CD4-positive, alpha-beta T cell (primary cell): ENCODE measurements at places on chromosomes 1 and 21.
A peak's percentile ranks its signal among the peaks of the same experiment; 100 is the strongest.

GRCh38 chr1:247472035-247472434 lies 14.1 kb upstream of the OR2B11 start:
- no peak for DNase-seq

GRCh38 chr1:114512595-114513280 lies 1.7 kb upstream of the TRIM33 start:
- no peak for DNase-seq

- peak; percentile 93 for DNase-seq
Measured at GRCh38 chr1:160629286-160630210, 17.3 kb downstream of the SLAMF1 start.

GRCh38 chr21:19648391-19648790 lies 1244.8 kb upstream of the TMPRSS15 start:
- DNase-seq: no peak

DNA sequence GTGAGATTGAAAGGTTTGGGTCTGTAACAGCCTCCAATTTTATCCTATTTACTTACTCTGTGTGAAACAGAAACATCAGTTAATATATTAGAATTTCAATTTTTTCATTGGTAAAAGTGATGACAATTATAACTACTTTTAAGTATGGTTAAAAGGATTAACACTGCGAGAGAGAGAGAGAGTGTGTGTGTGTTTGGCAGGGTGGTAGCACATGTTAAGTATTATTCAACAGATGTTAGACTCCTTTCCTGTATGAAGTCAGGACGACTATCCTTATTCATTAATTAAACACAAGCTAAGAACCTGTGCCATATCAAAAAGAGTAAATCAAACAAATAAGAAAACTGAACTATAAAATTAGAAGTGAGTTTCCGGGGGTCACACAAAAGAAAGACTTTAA lies 662.5 kb downstream of the PLPP3 start:
- DNase-seq: no peak

DNA sequence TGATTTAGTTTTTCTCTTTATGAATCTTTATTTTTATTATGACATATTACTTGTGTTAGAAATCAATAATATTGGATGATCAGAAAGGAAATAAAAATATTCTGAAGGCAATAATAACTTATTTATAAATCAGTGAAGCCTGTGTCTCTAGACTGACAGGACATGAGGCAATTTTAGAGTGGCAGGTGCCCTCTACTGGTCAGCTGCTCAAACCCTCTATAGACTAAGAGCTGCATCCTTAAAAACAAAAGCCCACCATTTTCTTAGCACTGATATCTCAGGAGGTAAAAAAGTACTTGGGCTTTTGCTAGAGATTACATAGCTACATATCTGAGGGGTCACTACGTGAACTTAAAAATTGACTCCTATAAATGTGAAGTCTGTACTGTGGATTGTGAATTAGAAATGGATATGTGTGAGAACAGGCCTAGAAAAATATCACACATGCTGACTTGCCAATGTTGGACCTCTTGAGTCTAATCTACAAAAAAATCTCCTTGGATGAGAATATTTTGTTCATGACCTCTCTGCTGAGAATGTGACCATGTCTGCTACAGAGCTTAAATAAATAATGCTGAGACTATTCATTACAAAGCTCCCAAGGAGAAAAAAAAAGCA lies 597.9 kb upstream of the ADAMTS5 start:
- no peak for DNase-seq

DNA sequence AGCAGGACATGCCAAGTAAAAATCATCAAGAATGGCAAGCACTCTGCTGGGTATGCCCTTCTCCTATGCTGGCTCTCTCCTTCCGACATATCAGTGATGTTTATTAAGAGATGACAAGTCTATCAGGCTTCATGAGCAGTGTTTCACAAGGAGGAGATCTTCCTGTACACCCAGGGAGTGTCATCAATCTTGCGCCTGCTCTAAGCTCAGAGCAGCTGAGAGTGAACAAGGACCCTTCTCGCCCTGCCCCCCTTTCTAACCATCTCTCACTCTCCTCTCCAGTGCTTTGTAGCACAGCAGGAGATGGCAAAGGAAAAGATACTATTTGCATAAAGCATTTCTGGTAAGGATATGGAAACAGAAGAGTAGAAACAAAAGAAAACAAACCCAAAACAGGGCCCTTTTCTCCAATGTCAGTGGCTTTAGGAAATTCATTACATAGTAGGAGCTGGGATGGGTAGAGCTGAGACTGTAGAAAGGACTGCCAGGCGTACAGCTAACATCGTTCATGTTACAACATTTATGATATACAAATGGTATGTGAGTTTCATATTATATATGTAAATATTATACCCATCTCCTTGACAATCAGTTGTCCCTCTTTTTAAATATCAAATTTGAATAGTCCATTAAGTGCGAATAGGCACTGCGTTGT lies 201.7 kb downstream of the NUF2 start:
- DNase-seq: no peak

DNA sequence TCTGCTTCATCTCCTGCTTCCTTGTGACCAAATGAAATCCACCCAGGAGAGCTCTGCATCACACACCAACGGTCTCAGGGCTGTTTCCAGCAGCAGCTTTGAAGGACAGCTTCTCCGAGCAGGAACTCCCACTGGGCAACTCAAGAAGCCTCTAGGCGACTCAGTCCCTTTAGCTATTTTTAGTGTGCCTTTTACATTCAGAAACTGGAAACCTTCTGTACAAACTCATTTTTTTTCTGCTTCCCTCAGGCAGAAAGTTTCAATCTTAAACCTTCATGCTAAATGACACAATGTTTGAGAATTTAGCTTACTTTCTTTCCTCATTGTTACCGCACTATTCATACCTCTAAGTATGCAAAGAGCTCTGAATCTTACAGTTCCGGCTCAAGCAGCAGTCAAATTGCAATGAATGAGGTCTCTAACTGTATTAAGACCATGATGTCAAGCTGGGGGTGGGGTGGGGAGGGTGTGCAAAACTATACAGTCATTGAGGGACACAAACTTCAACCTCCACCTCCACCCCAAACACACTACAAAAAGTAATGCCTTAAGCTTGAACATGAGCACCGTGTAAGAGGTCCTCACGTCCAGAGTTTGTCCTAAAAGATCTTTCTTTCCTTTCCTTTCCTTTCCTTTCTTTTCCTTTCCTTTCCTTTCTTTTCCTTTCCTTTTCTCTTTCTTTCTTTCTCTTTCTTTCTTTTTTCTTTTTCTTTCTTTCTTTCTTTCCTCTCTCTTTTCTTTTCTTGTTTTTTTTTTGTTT lies 16.4 kb upstream of the TARBP1 start:
- no peak for DNase-seq

DNA sequence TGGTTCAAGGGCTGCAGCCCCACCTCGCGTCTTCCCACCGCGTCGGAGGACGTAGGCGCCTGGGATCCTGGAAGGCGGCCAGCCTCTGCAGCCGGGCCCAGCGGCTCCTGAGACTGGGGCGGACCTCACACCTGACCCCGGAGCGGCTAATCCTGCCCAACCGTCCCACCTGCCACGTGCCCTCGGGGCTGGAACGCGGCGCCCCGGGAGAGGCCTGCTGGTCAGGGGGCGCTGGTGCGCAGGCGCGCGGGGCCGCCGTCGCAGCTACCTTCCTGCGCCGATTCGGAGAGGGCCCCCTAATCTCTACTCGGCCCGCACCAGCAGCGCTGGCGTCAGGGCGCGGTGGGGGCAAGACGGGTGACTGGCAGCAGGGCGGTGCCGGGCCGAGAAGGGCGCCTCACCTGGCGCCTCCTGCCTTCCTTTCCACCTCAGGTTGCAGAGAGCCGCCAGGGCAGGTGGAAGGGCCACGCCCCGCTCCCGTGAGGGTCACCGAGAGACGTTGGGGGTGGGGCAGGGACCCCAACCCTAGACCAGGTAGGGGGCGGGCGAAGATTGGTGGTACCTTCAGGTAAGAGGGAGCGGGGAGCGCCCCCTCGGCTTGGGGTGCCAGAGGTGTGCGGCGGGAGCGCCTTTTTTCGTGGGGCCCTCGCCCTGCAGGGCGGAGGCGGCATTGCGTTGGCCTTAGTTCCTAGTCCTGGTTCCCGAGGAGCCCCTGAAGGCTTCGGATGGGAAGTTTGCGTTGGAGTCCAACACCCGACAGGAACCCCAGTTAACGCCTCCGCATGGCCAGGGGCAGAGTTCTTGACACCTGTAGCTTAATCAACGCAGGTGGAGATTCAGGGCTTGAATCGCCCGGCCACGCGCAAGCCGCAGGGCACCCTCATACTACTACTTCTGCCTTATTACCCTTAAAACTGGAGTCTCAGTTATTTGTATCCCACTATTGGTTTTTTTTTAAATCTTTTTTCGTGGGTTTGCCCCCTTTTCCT lies at the start of gene TDRD5:
Gene TDRD5, plus strand, starts transcription at position 241 of the 989 bp plus-strand sequence. CDS start 784 bp downstream, outside the sequence.
- DNase-seq: no peak

DNA sequence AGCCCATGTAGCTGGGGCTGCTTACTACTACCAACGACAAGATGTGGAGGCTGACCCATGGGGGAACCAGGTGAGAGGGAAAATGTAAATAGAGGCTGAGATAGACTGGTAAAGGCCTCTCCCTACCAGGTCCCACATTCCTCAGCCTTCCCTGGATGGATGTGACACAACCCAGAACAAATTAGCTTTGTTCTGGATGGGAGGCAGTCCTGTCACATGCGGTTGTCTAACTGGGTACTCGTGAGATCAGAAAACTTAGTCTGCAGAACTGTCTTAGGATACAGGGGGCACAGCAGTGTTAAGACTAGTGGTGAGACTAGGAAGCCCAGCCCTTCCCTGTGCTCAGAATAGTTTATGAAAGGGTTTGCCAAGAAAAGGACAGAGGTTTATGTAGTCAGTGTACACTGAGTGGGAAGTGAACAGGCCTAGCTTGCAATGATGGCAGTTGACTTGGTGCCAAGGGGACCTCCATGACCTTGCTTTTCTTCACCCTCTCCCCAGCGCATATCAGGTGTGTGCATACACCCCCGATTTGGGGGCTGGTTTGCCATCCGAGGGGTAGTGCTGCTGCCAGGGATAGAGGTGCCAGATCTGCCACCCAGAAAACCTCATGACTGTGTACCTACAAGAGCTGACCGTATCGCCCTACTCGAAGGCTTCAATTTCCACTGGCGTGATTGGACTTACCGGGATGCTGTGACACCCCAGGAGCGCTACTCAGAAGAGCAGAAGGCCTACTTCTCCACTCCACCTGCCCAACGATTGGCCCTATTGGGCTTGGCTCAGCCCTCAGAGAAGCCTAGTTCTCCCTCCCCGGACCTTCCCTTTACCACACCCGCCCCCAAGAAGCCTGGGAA lies 8.4 kb downstream of the MMACHC start:
- no peak for DNase-seq

- no peak for DNase-seq
Measured at GRCh38 chr1:205525495-205526285, 21.2 kb downstream of the CDK18 start.

DNA sequence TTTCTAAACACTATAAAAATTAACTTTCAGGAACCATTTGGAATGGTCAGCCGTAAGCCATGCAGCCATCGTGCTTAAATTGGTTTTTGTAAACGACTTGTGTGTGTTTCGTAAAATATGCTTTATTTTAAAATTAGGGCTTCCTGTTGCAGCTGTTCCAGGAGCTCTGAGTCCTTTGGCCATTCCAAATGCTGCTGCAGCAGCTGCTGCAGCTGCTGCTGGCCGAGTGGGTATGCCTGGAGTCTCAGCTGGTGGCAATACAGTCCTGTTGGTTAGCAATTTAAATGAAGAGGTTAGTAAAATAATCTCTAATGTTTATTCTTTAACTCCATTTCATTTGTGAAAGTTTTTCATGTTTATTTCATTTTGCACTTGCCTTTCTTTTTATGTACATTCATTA lies 83.1 kb downstream of the PTBP2 start:
- no peak for DNase-seq

GRCh38 chr1:243268751-243269460 lies 13.1 kb downstream of the SDCCAG8 start:
- DNase-seq: no peak

- DNase-seq: no peak
Measured at GRCh38 chr1:22296701-22297591, 154.0 kb upstream of the WNT4 start.

DNA sequence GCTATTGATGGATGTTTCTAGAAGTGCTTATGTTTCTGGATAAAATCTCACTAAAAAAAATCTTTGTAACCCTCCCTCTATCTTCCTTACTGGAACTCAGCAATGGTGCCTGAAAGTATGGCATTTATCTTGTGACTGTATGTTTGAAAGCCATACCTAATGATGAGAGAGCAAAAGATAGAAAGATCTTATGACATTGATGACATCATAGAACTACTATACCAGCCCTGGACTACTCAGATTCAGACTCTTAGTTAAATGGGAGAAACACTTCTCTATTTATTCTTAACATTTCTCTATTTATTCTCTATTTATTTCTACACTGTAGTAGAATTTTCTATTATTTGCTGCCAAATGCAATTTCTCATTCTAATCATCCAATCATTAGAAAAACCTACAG lies 32.7 kb upstream of the SYCP1 start:
- DNase-seq: no peak

- DNase-seq: no peak
Measured at GRCh38 chr1:61307422-61308142, 225.2 kb downstream of the NFIA start.

DNA sequence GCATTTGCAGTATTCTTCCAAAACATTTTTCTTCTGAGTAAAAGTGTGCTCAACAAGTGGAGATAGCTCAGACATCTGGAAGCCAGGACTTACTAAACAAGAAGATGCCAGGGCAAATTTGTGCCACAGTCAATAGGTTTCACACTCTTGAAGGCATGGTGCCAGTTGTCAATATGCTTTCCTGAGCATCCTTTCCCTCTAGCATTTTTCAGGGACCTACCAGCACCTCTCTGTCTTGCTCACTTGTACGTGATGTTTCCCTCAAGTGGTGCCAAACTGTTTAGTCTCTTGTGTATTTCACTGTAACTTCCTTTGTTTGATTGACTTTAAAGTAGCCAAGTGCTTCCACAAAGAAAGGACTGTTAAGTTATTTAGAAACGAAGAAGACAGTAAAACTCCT lies 194.0 kb upstream of the SGIP1 start:
- DNase-seq: no peak

- peak; percentile 78 for DNase-seq
Measured at GRCh38 chr1:24391882-24392603, 21.5 kb downstream of the STPG1 start.

DNA sequence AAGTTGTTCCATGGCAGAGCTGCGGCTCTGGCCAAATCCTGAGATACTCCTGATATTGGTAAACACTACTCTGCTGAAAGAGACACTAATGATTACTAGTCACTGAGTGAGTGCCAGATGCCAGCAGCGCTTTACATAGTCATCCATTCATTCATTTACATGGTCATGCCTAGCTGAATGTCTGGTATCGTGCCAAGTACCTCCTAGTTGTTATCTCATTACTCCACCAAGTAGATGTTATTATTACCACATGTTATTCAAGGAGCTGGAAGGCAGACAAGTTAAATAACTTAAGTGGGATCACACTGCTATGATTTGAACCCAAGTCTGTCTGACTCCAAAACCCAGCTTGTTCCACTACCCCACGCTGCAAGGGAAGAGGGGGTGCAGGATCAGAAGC lies 4.7 kb downstream of the OLFML2B start:
- DNase-seq: no peak

- no peak for DNase-seq
Measured at GRCh38 chr1:77906019-77906545, 17.7 kb downstream of the NEXN start.

GRCh38 chr1:6027591-6027990 lies 18.1 kb upstream of the KCNAB2 start:
- DNase-seq: no peak

GRCh38 chr21:32389337-32390015 lies 3.3 kb downstream of the URB1 start:
- DNase-seq: no peak
